Brain microvascular endothelial cell (primary cell): ENCODE measurements at places on chromosomes 3 and 15.

- peak; percentile 19 for DNase-seq
Measured at GRCh38 chr3:155995525-155996370, 124.6 kb upstream of the KCNAB1 start.

DNA sequence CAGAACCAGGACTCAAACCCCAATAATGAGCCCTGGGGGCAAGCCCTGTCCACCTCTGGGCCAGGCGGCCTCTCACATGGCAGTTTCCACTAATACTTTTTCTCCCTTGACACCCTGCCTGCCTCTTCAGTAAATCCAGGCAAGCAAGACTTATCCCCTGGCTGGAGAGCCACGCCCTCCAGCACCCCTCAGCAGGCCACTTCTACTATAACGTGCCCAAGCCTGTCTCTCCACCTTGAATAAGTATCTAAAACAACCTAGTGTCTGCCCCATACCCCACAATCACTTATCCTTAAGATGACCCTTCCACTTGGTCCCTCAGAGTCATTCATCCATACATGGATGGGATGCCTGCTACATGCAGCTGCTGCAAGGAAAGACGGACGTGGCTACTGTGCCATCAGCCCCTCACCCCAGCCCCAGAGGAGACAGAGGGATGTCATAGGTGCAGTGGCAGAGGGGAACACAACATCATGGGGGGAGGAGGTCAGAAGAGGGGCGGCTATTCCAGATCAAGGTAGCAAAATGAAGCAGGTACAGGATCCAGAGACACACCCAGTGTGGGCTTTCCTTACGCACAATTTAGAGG lies 63.4 kb downstream of the LRIG1 start:
- DNase-seq = no peak

DNA sequence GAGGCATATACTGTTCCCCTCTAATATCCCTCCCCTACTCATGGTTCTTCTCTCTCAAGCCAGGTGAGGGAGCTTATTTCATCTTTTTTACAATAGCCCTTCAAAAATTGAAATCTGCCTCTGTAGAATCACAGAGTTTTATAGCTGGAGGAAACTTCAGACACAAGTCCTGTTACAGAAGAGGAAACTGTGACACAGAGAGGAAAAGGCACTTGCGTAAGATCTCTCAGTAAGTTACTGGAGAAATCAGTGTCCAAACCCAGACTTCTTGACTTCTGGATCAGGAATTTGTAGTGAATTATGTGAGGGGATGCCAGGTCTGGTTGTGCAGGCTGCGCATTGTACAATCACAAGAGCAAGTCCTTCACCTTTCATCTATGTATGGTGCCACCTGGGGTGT lies 4.6 kb downstream of the FGD5 start:
- DNase-seq = no peak

DNA sequence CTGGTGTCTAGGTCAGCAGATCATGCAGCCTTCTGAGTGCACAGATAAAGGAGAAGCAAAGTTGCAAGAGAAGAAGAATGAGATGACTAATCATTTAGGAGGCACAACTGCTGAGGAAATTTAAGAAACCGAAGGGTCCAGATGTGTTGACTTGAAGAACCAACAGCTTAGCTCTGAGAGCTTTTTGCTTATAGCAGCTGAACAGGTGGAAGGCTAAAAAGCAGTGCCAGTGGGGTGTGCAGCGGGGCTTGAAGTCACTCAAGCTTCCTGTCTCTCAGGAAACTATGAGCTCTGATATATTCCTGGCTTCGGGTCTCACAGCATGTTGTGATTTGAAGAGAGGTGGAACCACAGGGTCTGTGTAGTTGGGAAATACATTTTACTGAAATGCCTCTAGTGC lies 305.7 kb downstream of the RYR3 start:
- no peak for DNase-seq

DNA sequence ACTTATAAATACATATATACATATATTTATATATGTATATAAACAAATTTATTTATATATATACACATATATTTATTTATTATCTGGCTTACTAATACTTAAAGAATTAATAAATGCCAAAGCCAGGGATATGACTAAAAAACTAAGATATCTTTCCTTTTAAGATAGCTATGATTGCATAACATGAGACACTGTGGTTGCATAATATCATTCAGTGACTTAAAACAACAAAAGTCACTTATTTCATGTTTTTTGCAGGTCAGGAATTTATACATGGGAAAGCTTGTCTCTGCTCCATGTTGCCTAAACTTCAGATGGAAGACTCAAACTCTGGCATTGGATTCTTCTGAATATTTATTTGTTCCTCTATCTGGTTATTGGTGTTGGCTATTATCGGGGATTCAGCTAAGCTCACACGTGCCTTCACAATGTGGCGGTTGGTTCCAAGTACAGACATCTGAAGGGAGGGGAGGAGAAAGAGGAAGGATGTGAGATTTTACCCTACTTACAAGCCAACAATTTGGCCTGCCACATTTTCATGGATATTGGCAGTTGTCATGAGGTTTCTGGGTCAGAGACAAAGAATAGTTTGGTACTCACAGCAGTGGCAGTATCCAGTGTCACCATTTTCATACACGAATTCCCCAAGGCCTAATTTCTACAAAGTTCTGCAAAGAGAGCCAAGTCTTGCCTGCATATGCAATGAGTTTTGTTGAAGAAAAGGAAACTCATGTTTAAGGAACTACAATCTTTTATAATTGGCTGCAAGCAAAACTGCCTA lies 381.6 kb downstream of the EPHA3 start:
- no peak for DNase-seq

GRCh38 chr3:127097072-127097405 lies 95.9 kb upstream of the PRR23E start:
- no peak for DNase-seq

- DNase-seq = no peak
Measured at GRCh38 chr3:153442386-153442785, 280.4 kb downstream of the RAP2B start.

- no peak for DNase-seq
Measured at GRCh38 chr3:149801639-149802038, 9.3 kb upstream of the ANKUB1 start.

- DNase-seq = no peak
Measured at GRCh38 chr3:135081451-135081850, 286.4 kb downstream of the EPHB1 start.

DNA sequence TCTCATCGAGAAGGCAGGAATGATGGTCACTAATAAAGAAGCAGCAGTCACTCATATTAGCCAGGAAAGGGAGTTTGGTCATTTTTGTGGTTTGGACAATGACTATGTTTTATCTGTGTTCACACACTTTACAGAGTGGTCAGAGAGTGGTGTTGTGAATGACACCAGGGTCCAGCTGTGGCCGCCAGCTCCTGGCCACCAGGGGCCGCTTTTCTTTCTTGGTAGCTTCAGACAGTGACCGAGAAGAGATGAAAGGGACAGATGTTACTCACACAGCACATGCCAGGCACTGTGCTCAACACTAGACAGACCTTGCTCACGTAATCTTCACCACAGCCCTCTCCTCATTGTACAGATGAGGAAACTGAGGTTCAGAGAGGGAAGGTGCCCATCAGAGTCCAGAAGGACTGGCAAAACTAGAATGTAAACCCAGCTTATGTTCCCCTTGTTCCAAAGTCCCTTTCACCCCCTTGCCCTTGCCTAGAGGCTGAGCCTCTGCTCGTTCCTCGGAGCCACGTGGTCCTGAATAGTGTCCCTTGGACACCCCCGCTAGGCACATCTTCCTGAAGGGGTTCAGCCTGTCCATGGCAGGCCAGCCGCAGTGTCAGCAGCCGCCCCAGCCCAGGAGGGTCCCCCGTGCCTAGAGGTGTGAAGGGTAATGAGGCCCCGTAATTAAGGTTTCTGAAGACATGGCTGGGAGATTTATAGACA lies 55.6 kb downstream of the CYP11A1 start:
- no peak for DNase-seq

DNA sequence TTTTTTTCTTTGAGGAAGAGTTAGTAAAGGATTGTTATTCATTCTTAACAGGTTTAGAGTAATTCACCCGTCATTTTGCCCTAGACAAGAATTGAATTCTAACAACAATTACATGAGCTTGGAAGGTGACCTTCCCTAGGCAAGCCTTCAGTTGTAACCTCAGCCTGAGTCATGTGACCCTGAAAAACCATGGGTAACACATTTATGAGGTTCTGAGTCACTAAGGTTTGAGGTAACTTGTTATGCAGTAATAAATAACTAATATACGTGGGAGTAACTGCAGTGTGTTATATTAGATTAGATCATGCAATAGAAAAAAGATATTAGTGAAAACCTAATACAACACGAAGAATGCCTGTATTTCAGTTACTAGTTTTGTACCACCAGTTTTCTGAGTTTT lies 237.6 kb upstream of the NDN start:
- DNase-seq = no peak

- no peak for DNase-seq
Measured at GRCh38 chr3:48662145-48662752, 437 bp downstream of the CELSR3 start.

DNA sequence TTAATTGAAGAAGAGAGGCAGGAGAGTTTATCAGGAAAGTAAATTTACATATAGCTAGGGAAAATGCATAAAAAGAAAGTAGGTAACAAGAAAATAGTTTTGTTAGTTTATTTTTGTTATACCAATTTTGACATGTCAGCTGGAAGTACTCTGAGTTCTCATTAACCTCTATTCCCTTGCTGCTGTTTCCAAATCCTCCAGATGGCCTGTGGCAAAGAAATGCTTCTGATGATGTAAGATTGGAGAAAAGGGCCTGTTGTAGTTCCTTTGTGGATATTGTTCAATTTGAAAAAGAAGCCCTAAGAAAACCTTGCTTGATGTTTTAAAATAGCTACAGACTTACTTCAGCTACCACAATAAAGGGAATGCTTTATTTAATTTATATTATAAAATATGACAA lies 192.9 kb upstream of the SLITRK3 start:
- no peak for DNase-seq

- no peak for DNase-seq
Measured at GRCh38 chr3:189172668-189173419, 1.1 kb downstream of the TPRG1 start.

DNA sequence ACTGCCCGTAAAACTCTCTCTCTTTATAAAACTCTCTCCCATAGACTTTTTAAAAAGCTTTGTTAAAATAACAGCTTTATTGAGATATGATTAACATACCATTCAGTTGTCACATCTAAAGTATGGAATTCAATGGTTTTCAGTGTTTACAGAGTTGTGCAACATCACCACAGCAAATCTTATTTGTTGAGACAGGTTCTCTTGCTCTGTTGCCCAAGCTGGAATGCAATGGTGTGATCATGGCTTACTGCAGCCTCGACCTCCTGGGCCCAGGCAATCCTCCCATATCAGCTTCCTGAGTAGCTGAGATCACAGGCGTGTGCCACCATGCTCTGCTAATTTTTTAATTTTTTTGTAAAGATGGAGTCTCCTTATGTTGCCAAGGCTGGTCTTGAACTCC lies 35.9 kb upstream of the TRAK1 start:
- DNase-seq = peak; percentile 65

DNA sequence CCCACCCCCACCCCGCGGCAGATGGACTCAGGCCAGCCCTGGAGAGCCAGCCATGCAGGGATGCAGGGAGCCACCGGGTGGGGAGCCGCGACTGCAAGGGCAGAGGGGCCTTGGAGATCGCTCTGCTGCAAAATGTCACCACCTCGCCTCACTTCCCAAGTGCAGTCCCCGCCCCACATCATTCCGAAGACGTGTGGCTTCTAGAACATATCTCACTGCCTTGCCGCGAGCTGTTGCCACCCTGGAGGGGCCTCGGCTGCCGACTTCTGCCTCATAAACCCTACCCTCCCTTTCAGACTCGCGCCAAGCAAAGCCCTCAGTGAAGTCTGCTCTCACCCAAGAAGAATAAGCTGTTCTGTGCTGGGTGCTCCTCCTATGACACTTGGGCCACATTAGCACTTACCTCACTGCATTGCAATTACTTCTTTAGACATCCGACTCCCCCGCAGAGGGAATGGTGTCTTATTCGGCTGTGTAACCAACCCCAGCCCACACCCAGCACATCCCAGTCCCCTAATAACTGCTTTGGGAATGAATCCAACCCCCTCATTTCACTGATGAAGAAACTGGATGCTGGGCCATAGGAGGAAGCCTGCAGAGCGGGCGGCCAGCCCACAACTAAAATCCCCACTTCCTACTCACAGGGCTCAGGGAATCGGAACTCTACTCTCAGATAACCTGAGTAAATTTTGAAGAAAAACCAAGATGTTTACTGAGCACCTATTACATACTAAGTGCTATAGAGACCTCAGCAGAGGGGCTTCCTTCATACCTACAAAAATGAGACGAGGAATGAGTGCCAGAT lies 8.6 kb downstream of the TLE3 start:
- no peak for DNase-seq

DNA sequence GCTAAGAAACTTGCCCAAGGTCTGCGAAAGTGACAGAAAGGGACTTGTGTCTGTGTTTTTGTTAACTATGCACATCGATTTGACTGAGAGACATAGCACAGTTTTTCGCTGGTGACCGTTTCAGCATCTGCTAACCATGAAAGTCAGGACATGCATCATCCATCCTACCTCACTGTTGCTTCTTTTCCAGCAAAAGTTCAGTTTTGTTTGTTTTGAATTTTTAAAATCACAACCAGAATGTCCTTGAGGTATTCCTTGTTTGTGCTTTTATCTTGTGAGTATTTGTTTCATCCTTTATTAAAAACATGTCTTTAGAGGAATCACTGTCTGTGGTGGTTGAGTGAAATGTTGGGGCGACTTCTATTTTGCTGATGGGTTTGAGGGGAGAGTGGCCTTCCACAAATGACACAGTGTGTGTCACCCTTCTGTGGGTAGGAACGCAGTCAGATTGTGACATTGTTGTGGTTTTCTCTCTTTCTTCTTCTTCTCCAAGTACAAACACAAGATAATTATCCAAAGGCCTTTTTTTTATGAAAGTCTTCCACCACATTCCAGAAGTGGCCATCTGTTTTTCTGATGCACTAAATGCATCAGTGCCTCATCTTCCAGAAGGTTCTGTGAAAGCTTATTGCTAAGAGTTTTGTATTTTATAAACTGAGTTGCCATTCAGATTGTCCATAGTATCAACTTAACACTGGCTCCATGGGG lies 214.4 kb upstream of the NR2E3 start:
- no peak for DNase-seq

- no peak for DNase-seq
Measured at GRCh38 chr15:61220125-61220524, 9.0 kb downstream of the RORA start.

- DNase-seq = no peak
Measured at GRCh38 chr3:112967828-112968227, 7.1 kb downstream of the CD200R1 start.
